ENCODE measurements at places on chromosomes 4 and X.

GRCh38 chr4:119026662-119027444 lies 108.8 kb upstream of the MYOZ2 start:
- no peak for DNase-seq

GRCh38 chr4:5660185-5660584 lies 48.2 kb downstream of the EVC2 start:
- DNase-seq, result no peak

DNA sequence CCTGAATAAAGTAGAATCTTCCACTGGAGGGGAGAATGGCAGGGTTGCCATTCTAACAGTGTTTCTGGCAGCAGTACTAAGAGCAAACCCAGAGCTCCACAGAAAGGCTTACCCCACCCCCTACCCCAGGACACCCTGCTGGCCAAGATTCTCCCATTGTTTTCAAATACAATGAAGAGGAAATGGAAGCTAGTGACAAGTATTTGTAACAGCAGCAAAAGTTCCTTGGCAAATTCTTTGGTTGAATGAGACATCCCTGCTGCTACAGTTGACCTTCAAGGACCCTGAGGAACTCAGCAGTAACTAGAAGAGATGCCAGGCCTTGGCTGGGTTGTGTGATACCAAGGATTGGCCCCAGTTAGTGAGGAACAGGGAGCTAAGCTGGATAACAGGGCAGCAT lies 124.2 kb upstream of the DGKK start:
- DNase-seq, result no peak

GRCh38 chr4:174198828-174199227 lies 84.6 kb downstream of the FBXO8 start:
- DNase-seq, result no peak

DNA sequence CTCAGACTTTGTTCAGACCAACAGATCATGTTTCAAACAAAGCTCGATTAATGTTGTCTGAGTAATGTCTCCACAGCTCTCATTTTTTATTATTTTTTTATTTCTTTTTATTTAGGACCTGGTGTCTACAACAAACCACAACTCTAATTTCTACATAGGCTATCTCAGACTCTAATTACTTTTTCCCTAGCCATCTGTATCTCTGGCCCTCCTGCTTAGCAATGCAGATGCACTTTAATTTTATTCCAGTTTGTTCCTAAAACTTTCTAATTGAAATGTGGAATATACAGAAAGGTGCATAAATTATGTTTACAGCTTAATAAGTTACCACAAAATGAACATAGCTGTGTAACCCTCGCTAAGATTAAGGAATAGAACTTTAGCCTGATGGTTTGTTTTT lies 119.2 kb upstream of the MID1IP1 start:
- DNase-seq, result no peak
